NB4 (cell line): ENCODE measurements at places on chromosomes 5 and 9.

DNA sequence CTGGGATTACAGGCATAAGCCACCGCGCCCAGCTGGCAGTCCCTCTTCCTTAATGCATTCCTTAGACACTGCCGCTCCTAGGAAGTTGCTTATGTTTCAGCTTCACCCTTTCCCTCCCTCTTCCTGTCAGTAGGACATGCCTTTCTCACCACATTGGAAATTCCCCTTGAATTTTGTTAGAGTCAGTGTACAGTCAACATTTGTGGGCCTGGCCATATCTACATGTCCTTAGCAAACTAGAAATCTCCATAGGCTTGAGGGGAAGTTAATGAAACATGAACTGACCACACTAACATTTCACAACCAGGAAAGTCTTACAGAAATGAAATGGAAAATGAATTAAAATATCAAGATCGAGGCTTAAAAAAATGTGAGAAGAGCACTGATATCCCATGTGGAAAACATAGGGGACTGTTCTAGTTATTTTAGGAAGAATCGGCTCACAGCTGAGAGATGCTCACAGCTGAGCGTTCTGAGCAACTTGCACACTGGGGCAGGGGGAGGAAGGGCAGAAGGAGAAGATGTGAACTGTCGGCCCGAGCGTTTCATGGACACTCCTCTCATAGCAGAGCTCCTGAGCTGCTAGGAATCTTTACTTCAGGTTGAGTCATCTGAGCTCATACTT, 21.1 kb upstream of the LVRN start:
- DNase-seq = peak; percentile 37

DNA sequence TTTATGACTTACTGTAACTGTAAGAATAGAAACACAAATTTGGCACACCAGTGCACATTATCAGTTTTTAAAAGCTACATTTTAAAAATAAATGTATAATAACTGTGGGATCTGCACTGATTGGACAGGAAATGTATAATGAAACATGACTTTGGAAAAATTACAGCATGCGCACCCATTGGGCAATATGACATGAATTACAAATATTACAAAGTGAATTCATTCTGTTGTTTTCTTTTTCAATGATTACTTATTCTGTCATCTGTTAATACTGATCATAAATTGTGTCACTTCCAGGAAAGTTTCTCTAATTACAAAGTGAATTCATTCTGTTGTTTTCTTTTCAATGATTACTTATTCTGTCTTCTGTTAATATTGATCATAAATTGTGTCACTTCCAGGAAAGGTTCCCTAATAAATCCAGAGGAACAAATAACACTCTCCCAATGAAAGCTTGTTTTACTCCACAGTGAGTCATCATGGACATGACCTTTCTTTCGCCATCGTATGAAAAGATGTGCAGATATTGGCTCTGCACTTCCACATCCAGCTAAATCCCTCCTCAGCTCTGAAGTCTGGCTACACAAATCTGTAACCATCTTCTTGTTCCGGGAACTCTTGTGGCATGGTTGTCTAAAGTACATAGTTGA, 297.0 kb upstream of the HAPLN1 start:
- DNase-seq = no peak

GRCh38 chr9:85900504-85901201, 40.3 kb upstream of the NAA35 start:
- DNase-seq = peak; percentile 69

GRCh38 chr5:68225188-68225910, 9.8 kb downstream of the PIK3R1 start:
- peak; percentile 75 for DNase-seq

GRCh38 chr5:15806613-15807012, 306.6 kb downstream of the FBXL7 start:
- no peak for DNase-seq

GRCh38 chr5:90193185-90193822, 216.3 kb downstream of the CETN3 start:
- DNase-seq = no peak

DNA sequence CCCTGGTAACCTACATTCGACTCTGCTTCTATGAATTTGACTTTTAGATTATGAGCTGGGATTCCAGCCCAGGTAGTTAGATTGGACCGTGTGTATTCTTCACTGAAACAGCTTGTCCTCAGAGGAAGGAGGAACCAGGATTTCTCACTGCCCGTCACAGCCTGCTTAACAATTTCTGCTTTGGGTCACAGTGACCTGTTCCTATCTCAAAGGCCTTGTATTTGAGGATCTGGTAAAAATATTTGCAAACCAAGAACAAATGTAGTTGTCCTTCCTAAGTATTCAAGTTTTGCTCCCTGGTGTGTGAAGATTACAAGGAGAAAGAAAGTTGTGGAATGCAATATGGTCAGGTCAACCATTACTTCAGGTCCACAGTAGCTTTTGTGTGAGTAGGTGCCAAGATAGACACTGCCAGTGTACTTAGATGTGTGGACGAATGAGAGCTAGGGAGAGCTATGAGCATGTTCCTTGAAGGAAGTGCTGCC, 55.1 kb downstream of the KIF4B start:
- DNase-seq = no peak

GRCh38 chr9:12464400-12464799, 228.8 kb upstream of the TYRP1 start:
- no peak for DNase-seq

- no peak for DNase-seq
Measured at GRCh38 chr5:107805166-107805565, 134.4 kb upstream of the EFNA5 start.

DNA sequence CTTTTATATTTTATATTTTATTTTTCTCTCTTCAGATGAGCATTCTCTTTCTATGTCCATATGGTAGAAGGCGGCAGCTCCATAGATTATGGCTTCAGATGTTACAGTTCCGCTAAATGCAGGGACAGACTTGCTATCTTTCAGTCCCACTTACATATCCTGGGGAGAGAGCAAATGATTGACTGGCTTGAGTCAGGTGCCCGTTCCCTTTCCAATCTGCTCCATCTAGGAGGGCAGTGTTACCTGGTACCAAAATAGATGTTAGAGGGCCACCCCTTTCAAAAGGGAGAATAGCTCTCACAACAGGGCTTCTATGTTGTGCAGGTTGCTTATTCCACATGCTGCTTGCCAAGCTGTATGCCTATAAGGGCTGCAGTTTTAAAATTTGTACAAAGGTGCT, 45.3 kb downstream of the ERBIN start:
- no peak for DNase-seq

DNA sequence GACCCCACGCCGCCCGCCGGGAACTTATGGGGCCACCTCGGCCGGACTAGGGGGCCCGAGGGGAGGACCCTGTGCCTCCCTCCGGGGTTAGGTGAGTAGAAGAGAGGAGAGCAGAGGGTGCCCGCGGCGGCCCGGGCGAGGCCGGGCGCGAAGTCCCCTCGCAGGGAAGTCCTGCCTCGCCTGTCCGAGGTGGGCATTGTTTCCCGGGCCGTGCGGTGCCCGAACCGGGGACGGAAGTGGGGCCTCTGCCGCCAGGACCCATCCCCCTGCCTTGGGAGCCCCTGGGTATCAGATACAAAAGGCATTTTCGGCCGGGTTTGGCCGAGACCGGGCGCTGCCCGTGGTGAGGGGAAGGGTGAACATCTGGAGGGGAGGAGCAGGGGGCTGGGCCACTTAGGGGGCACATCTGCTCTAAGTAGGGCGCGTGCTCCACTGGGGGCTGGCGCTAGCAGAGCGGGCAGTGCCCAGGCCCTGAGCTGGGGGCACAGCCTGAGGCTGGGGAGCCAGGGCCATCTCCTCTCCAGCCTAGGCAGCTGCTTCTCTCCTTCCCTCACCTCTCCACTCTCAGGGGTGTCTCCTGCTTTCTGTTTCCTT, 48.2 kb downstream of the DAB2IP start:
- DNase-seq = no peak

- no peak for DNase-seq
Measured at GRCh38 chr9:78365748-78366697, 69.1 kb downstream of the PSAT1 start.
